ENCODE measurements at places on chromosomes 1 and 21. TPM values are rescaled to one million over a fixed set of nuclear protein-coding genes. Genes with fewer than 3 reads are reported as not detected.

GRCh38 chr1:41509270-41509671 is 24.8 kb upstream of the EDN2 start:
- no peak overlapping the region for H3K4me3 ChIP-seq
- H3K36me3 ChIP-seq: peaks cover 35% of the 10 kb centered on the region
- no peaks in the 10 kb centered on the region for H3K4me1 ChIP-seq
- no peaks in the 10 kb centered on the region for H3K27me3 ChIP-seq
- no peak for DNase-seq

DNA sequence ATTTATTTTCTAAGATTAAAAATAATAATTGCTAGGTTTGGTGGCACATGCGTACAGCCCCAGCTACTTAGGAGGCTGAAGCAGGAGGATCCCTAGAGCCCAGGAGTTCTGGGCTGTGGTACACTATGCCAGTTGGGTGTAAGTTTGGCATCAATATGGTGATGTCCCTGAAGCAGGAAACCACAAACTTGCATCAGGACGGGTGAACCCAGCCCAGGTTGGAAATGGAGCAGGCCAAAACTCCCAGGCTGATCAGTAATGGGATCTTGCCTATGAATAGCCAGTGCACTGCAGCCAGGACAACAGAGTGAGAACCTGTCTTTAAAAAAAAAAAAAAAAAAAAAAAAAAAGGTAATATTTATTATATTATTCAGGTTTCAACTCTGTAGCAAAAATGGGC is 92.4 kb upstream of the PGD start:
- H3K36me3 ChIP-seq: peaks cover 36% of the 10 kb centered on the region
- H3K27me3 ChIP-seq: no peaks in the 10 kb centered on the region
- no peak for DNase-seq
- no peaks in the 10 kb centered on the region for H3K4me1 ChIP-seq
- H3K27ac ChIP-seq: no peak overlapping the region
- H3K4me3 ChIP-seq: no peak overlapping the region

DNA sequence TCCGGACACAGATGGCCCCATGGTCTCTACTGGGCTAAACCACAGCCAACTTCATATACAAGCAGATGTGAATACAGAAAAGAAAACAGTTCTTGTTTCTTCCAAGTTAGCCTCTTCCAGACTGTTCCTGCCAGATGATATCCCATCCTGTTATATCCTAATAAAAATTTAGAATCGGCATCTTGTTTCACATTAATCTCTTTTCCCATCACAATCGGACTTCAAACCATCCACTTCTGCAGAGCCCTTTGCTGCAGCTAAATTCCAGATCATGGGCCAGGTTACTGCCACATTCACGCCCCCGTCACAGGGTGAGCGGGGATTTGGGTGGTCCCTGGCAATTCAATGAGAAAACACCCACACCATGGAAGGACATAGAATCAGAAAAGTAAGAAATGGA is 57.2 kb downstream of the NPHP4 start:
- no peak overlapping the region for H3K4me3 ChIP-seq
- no peak overlapping the region for H3K27ac ChIP-seq
- H3K4me1 ChIP-seq: no peaks in the 10 kb centered on the region

Gene DDR2
- total RNA-seq: 47.1 TPM

Gene PERM1
- total RNA-seq: not detected

Gene EPHA8
- not detected for total RNA-seq

Gene CD101
- 8.3 TPM for total RNA-seq

Gene ACBD6
- total RNA-seq: 36.2 TPM

Gene FCN3
- total RNA-seq: 156 TPM

Gene CRP
- not detected for total RNA-seq

DNA sequence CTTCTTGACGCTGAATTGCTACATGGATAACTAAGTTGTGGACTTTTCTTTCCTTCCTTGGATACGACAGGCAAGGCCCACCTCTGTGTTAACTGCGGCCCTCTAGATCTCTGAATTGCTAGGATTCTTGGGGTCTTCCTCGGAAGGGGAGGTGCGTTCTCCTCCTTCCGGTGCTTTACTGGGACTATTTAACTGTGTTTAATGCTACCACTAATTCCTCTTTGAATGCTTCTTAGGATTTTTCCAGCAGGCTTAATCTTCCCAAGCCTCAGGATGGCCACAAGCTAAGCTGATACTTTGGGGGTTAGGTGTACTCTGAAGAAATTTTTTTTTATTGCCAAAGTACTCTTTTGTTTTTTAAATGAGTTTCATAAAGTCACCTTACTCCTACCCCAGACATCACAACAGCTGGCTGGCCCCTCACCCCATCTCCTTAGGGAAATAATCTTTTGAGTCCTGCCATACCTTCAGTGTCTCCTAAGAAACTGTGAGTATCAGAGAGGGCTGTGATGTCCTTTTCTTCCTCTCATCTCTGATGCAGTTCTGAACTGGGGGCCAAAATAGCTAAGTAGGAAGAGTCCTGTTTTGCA is 21.4 kb downstream of the KIRREL1 start:
- peaks cover 38% of the 10 kb centered on the region for H3K4me1 ChIP-seq
- H3K27ac ChIP-seq: no peak overlapping the region
- DNase-seq: no peak
- H3K36me3 ChIP-seq: no peaks in the 10 kb centered on the region

GRCh38 chr1:219902951-219903350 is 25.4 kb downstream of the SLC30A10 start:
- no peak overlapping the region for H3K27ac ChIP-seq
- DNase-seq: no peak
- H3K27me3 ChIP-seq: no peaks in the 10 kb centered on the region

DNA sequence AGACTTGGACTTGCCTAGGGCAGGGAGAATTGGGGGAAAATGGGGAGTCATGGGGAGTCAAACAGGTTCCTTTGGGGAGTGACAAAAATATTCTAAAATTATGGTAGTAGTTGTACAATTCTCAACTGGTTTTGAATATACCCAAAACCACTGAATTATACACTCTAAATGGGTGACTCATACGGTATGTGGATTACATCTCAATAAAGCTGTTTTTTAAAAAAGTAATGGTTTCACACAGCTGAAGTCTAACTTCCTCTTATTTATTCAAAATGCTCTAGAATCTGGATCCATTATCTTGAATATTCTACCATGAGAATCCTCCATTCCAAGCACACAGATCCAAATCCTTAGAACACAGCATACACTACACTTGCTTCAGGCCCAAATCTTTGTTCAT is 11.1 kb downstream of the EIF4G3 start:
- H3K4me3 ChIP-seq: no peak overlapping the region
- no peaks in the 10 kb centered on the region for H3K27me3 ChIP-seq

Gene F3
- 64.0 TPM for total RNA-seq

GRCh38 chr1:232398823-232399222 is 231.1 kb downstream of the SIPA1L2 start:
- no peaks in the 10 kb centered on the region for H3K4me1 ChIP-seq
- H3K36me3 ChIP-seq: peaks cover 71% of the 10 kb centered on the region
- no peak overlapping the region for H3K27ac ChIP-seq
- H3K4me3 ChIP-seq: no peak overlapping the region
- DNase-seq: no peak

- H3K27me3 ChIP-seq: no peaks in the 10 kb centered on the region
- DNase-seq: no peak
- peak overlapping the region; percentile 39 for H3K27ac ChIP-seq
- no peaks in the 10 kb centered on the region for H3K36me3 ChIP-seq
- peaks cover 60% of the 10 kb centered on the region for H3K4me1 ChIP-seq
- H3K4me3 ChIP-seq: no peak overlapping the region
Observed at GRCh38 chr1:39269349-39269748, 64.9 kb downstream of the MACF1 start.

Gene COL16A1
- total RNA-seq: 64.8 TPM

DNA sequence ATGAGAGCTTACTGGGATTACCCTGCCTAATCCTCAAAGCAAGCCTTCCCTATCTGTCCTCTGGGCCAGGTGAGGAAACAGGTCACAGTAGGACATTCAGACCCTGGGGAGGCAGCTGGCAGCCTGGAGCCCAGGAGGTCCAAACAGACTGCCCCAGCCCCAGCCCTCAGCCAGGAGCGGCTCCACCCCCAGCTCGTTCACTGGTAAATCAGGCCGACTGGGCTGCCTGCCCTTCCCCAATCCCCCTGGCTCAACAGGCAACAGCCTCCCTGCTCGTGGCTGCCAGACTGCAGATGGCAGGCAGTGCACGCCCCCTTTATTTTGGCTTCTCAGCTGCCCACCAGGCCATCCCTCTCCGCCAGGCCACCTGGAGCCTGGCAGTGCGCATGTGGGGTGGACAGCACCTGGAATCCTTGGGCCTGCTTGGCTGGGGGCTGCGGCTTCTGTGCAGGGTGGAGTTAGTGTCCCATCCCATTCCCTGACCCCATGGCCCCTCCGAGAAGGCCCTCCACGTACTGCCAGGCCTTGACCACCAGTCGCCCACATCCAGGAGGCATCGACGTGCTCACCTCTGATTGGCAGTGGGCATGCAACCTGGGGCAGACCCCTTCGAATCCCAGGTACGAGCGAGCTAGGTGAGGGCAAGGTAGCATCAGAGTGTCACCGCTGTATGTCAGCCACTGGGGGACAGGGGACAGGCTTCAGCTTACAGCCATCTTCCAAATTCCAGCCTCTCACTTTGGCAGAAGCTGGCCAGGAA is 11.2 kb upstream of the ZNF670 start:
- no peak for DNase-seq
- H3K4me1 ChIP-seq: no peaks in the 10 kb centered on the region
- H3K27ac ChIP-seq: no peak overlapping the region
- H3K36me3 ChIP-seq: no peaks in the 10 kb centered on the region

DNA sequence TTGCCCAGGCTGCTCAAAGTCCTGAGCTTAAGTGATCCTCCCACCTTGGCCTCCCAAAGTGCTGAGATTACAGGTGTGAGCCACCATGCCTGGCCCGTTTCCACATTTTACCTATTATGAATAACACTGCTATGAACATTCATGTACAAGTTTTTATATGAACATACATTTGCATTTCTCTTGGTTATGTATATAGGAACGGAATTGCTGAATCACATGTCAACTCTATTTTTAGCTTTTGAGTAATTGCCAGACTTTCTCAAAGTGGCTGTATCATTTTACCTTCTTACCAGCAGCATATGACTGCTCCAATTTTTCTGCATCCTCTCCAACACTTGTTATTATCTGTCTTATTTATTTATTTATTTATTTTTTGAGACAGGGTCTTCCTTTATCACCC is 2.7 kb downstream of the SPATA21 start:
- no peaks in the 10 kb centered on the region for H3K36me3 ChIP-seq
- no peak overlapping the region for H3K27ac ChIP-seq
- no peak for DNase-seq
- no peaks in the 10 kb centered on the region for H3K27me3 ChIP-seq

Gene WASF2
- 138 TPM for total RNA-seq

Gene TRABD2B
- total RNA-seq: 2.0 TPM

GRCh38 chr1:109134423-109134822 is 20.5 kb downstream of the ELAPOR1 start:
- peaks cover 19% of the 10 kb centered on the region for H3K4me1 ChIP-seq
- no peaks in the 10 kb centered on the region for H3K27me3 ChIP-seq
- DNase-seq: no peak
- no peak overlapping the region for H3K4me3 ChIP-seq

GRCh38 chr1:157173900-157174410 is 35.8 kb upstream of the ETV3 start:
- no peak overlapping the region for H3K4me3 ChIP-seq
- H3K4me1 ChIP-seq: no peaks in the 10 kb centered on the region
- no peak for DNase-seq
- no peaks in the 10 kb centered on the region for H3K27me3 ChIP-seq

GRCh38 chr1:235397733-235398132 is 30.5 kb downstream of the TBCE start:
- H3K4me3 ChIP-seq: no peak overlapping the region
- no peaks in the 10 kb centered on the region for H3K4me1 ChIP-seq
- no peak for DNase-seq
- no peaks in the 10 kb centered on the region for H3K27me3 ChIP-seq
- H3K36me3 ChIP-seq: no peaks in the 10 kb centered on the region
- H3K27ac ChIP-seq: no peak overlapping the region

Gene NR5A2
- 3.1 TPM for total RNA-seq

DNA sequence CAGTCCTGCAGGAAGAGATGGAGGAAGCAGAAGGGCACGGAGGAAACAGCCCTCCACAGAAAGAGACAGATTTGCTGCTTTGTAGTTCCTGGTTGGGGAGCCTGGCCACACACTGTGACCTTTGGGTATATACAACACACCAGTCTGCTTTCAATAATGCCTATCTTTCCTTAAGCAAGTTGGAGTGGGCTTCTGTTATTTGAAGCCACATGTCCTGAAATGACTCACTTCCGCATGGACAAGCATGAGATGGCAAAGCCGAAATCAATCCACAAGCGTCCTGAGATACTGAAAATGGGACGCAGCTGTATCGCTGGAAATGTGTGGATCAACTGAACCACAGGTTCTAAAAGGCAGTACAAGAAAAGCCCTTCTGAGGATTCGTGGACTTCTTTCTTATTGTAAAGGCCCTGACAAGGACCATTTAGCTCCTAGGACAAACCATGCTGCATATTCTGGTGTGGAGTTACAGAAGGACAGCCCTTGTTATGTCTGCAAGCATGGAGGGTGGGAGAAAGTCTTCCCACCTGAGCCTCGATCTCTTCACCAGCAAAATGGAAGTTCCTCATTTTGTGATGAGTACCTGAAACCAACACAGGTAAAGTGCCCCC is 22.7 kb upstream of the FHAD1 start:
- no peaks in the 10 kb centered on the region for H3K4me1 ChIP-seq
- no peaks in the 10 kb centered on the region for H3K27me3 ChIP-seq
- peaks cover 17% of the 10 kb centered on the region for H3K36me3 ChIP-seq
- no peak overlapping the region for H3K27ac ChIP-seq
- DNase-seq: no peak

Gene KCNE2
- total RNA-seq: not detected

Gene PROK1
- total RNA-seq: not detected

Gene OR6K6
- total RNA-seq: not detected

GRCh38 chr1:27122652-27123051 is 32.3 kb downstream of the SLC9A1 start:
- H3K27ac ChIP-seq: peak overlapping the region; percentile 78
- H3K4me1 ChIP-seq: peaks cover 32% of the 10 kb centered on the region
- H3K36me3 ChIP-seq: no peaks in the 10 kb centered on the region

GRCh38 chr1:234861761-234862160 is 251.8 kb upstream of the IRF2BP2 start:
- no peak for DNase-seq
- peaks cover 13% of the 10 kb centered on the region for H3K4me1 ChIP-seq
- no peaks in the 10 kb centered on the region for H3K36me3 ChIP-seq
- no peaks in the 10 kb centered on the region for H3K27me3 ChIP-seq
- H3K4me3 ChIP-seq: no peak overlapping the region
